ENCODE measurements at places on chromosomes 5 and 9. TPM values are rescaled to one million over a fixed set of nuclear protein-coding genes. Genes with fewer than 3 reads are reported as not detected.

Gene EIF4EBP3
- total RNA-seq, result 12.0 TPM

Gene TYRP1
- total RNA-seq, result 50.2 TPM

Gene KDM4C
- 14.2 TPM for total RNA-seq

GRCh38 chr5:9419794-9420193 is 126.1 kb downstream of the SEMA5A start:
- DNase-seq, result no peak

- no peak for DNase-seq
Observed at GRCh38 chr5:57215629-57216195, 41.9 kb downstream of the GPBP1 start.

GRCh38 chr9:116550696-116551436 is 136.2 kb upstream of the TRIM32 start:
- DNase-seq, result no peak

DNA sequence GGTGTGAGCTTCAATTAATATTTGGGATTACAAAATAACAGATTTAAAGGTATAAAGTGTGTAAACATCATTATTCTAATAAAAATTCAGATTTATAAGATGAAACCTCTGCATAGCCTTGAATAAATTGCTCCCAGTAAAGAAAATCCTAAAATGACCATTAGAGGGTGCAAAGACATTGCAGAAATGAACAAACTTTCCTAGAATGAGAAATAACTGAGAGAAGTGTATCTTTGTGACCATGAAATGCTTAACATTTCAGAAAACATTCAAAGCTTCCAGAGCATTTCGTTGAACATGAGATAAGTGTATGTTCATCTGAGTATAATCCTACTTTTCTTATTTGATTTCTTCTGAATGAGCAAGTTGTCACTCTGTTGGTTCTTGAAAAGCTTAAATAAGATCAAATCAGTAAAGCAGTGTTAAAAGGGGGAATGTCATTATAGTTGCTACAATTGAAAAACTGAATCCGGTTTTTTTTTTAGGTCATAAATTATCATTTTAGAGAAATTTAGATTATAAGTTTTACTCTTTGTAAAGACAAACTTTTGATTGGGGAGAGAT is 24.7 kb upstream of the NUDT12 start:
- DNase-seq, result no peak

DNA sequence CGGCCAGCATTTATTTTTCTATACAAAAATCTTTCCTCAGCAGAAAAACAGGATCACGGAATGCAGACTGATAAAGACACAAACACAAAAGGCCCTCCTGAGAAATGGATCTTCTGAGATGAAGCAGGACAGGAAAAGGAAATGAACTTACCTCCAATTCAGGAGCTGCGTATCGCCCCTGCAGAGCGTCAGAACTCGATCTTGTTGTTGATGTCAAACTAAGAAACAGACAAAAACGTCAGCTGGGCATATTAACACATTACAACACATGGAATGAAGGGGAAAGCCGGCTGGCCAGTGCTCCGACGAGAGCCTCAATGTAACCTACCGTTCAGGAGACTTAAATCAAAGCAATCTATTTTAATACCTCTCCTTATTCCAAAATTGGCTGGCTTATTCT is 105.1 kb downstream of the SERINC5 start:
- no peak for DNase-seq

- DNase-seq, result no peak
Observed at GRCh38 chr5:77163453-77163852, 47.0 kb upstream of the PDE8B start.

- no peak for DNase-seq
Observed at GRCh38 chr5:142404046-142404477, 79.2 kb upstream of the SPRY4 start.

All from Right ventricle myocardium superior (tissue), 1 donor.